Sigmoid colon (tissue), 7 donors: ENCODE measurements at places on chromosomes 2 and 18. TPM values are rescaled to one million over a fixed set of nuclear protein-coding genes. Genes with fewer than 3 reads are reported as not detected.
A peak's percentile ranks its signal among the peaks of the same experiment; 100 is the strongest.

Gene RGPD3
- not detected for polyA plus RNA-seq

Gene PSMA8
- not detected for polyA plus RNA-seq

Gene KCNF1
- 0.34 TPM for polyA plus RNA-seq

Gene PSMG2
- 105 TPM for polyA plus RNA-seq

DNA sequence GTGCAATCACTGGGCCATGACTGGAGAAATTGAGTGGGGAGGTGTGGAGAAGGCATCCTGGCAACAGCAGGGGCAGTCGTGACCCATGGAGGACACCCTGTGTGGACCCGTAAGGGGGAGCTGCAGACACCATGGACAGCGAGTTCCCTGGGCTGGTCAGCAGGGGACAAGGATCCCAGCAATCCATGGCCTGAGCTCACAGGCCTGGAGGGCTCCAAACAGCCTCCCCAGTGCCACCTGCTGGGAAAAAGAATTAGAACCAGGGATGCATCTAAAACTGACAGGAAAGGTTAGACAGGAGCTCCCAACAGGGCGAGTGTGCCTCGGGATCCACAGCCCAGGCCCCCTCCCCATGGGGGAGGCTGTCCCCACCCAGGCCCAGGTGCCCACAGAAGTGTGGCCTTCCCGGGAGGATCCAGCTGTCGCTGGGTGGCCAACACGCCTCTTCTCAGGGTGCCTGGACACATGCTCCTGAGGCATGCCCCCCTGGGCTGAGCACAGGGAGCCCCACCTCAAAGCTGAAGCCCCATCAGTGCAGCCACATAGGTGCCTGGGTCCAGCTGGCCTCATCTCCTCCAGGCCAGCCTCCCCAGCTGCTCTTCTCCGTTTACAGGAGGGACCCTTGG lies 20.5 kb upstream of the KIF1A start:
- DNase-seq: no peak

- DNase-seq: peak; percentile 64
Observed at GRCh38 chr2:8438476-8438875, 243.4 kb upstream of the ID2 start.

GRCh38 chr2:46249654-46250053 lies 47.6 kb upstream of the EPAS1 start:
- DNase-seq: no peak

DNA sequence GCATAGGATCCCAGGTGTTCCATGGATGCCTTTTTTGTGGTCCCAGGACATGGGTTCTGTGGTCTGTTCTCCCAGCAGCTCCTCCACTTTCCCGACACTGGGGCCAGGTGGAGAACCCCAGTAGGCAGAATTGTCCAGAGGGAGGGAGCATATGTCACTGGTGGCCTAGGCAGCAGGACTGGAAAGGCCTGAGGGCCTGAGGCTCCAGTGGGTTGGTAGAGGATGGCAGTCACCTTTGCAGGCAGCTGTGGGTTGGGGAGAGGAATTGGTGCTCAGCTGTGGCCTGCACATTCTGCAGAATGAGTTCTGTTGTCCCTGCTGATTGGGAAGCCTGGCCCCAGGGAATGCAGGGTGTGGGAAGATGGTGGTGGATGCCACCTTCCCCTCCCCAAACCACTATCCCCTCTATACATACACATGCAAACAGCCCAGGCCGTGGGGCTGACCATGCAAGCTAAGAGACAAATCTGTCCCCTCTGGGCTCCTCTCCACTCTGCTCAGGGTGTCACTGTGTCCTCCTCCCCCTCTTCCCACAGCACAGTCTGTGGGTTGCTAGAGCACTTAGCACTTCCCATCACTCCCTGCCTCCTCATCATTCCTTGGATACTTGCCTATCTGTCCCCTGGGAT lies 11.4 kb downstream of the CTIF start:
- no peak for DNase-seq

- no peak for DNase-seq
Observed at GRCh38 chr2:134406311-134406710, 152.4 kb downstream of the MGAT5 start.

DNA sequence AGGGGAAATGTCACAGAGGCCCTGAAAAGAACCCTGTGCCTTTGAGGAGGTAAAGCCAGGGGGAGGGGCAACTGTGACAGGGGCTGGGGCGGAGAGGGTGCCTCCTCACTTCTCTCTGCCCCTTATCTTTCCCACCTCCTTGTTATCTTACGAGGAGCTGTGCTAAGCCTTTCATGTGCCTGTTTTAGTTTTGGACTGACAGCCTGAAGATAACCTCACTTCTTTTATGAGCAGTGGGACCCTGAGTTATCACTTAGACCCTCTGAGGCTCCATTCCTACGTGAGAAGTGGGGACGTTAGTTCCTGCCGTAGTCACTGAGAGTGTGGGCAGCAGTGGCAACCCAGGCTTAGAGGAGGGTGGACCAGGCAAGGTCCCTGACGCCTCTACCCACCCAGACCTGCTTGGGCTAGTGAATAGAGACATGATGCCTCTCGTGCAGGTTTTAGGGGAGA lies 39.5 kb upstream of the LBH start:
- peak; percentile 17 for DNase-seq

DNA sequence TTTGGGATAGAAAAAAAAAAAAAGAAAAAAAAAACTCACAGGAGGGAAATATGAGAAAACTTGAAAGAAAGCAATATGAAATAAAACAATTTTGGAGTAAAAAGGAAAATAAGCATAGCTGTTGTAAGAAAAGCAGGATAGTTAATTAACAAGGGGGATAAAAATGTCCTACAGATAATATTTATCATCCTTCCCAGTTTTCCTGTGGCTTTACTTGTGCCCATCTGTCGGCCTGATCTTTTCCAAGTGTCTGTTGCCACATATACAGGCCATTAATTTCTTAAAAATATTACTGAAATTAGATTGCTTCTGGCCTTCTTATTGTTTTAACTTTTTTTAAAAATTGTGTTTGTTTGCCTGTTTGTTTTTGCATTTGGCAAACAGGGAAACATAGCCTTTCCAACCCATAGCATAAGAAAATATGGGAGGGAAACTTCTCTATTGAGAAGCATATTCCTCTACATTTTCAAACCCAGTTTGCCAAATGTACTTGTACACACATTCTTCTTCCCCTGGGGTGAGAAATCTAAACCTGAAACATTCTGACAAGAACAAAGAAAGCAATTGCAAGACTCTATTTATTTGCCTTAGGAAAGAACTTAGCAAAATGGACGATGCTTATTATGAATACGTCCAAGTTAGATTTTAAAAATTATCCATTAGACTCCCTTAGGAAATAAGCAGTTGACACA lies 272.3 kb downstream of the CDH20 start:
- DNase-seq: no peak

GRCh38 chr2:124180635-124181034 lies 155.5 kb downstream of the CNTNAP5 start:
- no peak for DNase-seq

- no peak for DNase-seq
Observed at GRCh38 chr2:10447300-10447894, 730 bp downstream of the ODC1 start.

DNA sequence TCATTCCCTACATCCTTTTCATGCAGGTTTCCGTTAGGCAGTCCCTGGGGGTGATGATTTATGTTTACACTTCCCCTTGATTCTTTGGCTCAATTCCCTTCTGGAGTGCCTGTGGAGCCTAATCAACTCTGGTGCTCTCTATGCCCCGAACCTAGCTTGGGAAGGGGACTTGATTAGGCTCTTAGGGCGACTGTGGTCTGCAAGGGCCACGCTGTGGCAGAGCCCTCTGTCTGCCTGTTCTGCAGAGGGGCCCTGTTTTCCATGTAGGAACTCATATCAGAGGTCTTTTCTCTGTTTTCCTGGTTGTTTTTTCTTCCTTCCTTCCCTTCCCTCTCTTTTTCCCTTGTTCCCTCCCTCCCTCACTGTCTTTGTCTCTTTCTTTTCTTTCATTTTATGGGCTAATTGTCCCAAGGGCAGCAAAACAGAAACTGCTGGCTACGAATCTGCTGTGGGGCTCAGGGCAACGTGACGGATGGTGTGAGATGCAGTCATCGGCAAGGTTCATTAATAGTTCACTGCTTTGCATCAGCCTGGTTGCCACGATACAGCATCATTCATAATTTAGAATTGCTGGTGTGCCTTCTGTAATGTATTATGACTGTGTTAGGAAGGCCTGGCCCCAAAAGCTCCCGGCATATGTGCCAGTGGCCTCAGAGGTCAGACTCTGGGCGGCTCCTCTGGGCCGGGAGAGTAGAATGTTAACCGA lies 134.5 kb downstream of the NAPG start:
- no peak for DNase-seq

- no peak for DNase-seq
Observed at GRCh38 chr2:181459621-181460021, 2.4 kb downstream of the ITGA4 start.
